ENCODE measurements at places on chromosomes 4 and X. TPM values are rescaled to one million over a fixed set of nuclear protein-coding genes. Genes with fewer than 3 reads are reported as not detected.

GRCh38 chr4:99062120-99062519, 26.5 kb downstream of the ADH5 start:
- no peaks in the 10 kb centered on the region for H3K27me3 ChIP-seq
- H3K36me3 ChIP-seq = peaks cover 29% of the 10 kb centered on the region
- no peak overlapping the region for H3K27ac ChIP-seq
- no peak for DNase-seq
- no peak overlapping the region for H3K4me3 ChIP-seq
- H3K4me1 ChIP-seq = no peaks in the 10 kb centered on the region

DNA sequence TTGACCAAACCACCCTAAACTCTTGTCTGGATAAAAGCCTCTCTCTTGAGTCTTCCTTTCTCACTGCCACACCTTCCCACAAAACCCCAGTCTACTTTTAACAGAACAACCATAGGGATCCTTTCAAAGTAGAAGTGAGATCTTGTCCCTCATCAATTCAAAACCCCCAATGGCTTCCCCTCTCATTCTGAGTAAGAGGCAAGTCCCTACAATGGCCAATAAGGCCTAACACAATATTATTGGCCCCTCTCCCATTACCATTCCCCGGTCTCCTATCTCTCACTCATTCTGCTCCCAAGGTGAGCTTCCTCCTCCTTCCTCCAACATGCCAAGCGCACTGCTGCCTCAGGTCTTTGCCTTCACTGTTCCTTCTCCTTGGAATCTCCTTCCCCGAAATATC, 57.1 kb downstream of the REELD1 start:
- DNase-seq = no peak
- H3K27me3 ChIP-seq = no peaks in the 10 kb centered on the region
- H3K4me1 ChIP-seq = no peaks in the 10 kb centered on the region

The TMPRSS11F gene
- not detected for total RNA-seq

DNA sequence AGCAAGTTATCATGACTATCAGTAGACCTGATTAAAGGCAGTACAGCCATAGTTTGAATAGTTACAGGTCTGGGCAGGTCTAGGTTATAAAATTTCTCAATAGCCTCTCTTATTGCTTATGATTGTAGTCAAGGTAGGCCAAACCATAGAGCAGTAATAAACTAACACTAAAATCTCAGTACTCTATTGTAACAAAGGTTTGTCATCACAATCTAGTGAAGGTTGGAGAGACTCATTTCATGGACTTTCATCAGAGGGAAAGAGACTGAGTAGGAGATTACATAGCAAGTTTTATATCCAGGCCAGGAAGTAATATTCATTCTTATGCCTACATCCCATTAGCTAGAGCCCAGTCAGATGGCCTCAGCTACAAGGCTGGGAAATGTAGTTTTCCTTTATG, 141.0 kb downstream of the ASB9 start:
- DNase-seq = no peak
- no peaks in the 10 kb centered on the region for H3K4me1 ChIP-seq
- H3K4me3 ChIP-seq = no peak overlapping the region

DNA sequence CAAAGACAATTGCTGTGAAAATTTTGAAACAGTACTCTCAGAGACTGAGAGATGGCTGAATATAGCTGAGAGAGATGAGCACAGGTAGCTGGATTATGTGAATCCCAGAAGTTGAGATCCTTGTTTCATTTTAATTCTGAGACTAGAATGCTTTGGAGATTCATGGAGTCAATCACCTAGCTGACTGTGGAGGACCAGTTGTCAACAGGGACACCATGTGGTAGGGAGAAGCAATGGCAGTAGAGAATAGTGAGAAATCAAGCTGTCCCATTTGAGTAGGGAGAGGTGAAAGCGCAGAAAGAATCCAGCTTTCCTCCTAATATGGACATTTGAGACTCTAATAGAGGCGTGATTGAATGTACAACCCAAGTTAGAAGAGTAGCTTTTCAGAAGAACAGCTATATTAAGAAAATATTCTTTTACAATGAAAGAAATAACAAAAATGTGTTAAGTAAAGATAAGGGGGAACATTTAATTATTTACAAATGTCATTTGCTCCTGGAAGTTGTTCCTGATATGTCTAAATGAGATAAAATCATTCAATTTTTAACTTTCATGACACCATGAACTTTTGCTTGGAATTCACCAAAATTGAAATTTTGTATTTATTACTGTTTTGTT, 30.3 kb upstream of the GLRB start:
- no peaks in the 10 kb centered on the region for H3K4me1 ChIP-seq
- no peak overlapping the region for H3K27ac ChIP-seq
- no peaks in the 10 kb centered on the region for H3K27me3 ChIP-seq
- H3K36me3 ChIP-seq = no peaks in the 10 kb centered on the region

DNA sequence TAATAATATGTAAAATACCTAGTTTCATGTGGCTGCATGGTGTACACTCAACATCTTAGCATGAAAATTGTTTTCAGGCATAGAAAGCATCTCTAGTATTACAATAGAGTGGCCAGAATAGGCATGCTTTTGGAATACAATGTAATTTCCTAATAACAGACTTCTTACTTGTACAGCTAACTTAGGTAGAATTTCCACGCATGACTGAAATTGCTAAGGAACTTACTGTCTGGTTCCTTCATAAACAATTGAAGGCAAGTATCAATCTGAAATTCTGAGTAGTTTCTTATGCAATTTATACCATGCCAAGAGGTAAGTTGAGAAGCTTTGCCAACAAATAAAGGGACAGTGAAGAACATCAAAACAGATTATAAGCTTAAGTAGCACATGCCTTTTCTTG, 26.7 kb downstream of the SULT1E1 start:
- no peaks in the 10 kb centered on the region for H3K27me3 ChIP-seq
- peaks cover 13% of the 10 kb centered on the region for H3K4me1 ChIP-seq
- no peak overlapping the region for H3K4me3 ChIP-seq
- DNase-seq = no peak
- H3K36me3 ChIP-seq = no peaks in the 10 kb centered on the region

The RPS6KA6 gene
- not detected for total RNA-seq

DNA sequence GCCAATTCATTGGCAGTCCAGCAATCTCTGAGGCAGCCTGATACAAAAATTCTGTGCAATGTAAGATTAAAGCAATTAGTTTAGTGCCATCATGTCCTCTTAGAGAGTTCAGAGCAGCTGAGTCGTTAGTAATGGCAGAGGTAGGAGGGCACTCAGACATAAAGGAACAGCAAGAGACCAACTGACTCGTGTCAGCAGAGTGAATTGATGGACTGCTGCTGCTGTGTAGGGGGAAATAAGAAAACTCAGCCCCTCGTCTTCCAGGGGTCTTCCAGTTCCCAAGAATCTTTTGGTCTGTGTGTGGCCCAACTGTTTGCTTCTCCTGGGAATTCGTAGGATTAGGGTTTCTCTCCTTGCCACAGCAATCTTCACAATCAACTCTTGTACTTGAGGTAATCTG, 100.9 kb downstream of the TTC29 start:
- H3K4me1 ChIP-seq = no peaks in the 10 kb centered on the region
- H3K4me3 ChIP-seq = no peak overlapping the region
- H3K36me3 ChIP-seq = no peaks in the 10 kb centered on the region
- no peak overlapping the region for H3K27ac ChIP-seq

The ADAM29 gene
- not detected for total RNA-seq

The ATXN3L gene
- total RNA-seq = not detected

The ABCG2 gene
- total RNA-seq = 0.48 TPM

DNA sequence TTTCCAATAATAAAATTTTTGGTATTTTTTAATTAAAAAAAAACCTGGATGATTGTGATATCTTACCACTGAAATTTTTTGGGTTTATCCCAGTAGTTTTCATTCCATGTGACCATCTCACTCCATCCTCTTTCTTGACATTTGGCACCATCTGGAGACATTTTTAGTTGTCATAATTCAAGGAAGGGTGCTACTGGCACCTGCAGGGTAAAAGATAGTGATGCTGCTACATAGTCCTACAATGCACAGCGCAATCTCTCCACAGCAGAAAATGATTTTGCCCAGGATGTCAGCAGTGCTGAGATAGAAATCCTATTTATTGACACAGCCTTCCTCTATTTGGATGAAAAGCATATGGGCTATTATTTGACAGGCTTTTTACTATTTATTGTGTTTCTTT, 79.3 kb downstream of the RBPJ start:
- H3K4me3 ChIP-seq = no peak overlapping the region
- H3K27me3 ChIP-seq = no peaks in the 10 kb centered on the region
- DNase-seq = no peak

- DNase-seq = no peak
- H3K4me1 ChIP-seq = peaks cover 14% of the 10 kb centered on the region
- H3K27me3 ChIP-seq = no peaks in the 10 kb centered on the region
- H3K36me3 ChIP-seq = no peaks in the 10 kb centered on the region
These were observed 42.5 kb downstream of the TMEM164 start for GRCh38 chrX:110045421-110045820.

DNA sequence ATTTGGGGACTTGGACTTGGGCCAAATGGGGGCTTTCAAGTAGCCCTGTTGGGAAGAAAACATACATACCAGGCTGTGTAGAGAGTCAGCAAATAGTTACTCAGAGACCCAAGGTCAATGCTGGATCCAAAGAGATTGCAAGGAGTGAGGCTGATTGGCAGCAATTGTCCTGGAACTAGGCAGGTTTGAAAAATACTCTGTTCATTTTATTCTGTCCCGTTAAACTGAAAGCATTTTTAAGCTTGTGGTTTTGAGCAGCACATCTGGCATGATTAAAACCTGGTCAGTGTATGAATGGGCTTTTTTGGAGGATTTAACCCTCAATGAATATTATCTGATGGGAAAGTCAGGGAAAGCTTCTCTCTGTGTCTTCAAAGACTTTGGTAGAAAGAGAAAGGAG, 294.3 kb upstream of the BOD1L1 start:
- H3K36me3 ChIP-seq = peaks cover 5% of the 10 kb centered on the region
- no peak overlapping the region for H3K4me3 ChIP-seq
- H3K27ac ChIP-seq = no peak overlapping the region
- H3K27me3 ChIP-seq = no peaks in the 10 kb centered on the region
- DNase-seq = no peak

- no peak overlapping the region for H3K4me3 ChIP-seq
- H3K36me3 ChIP-seq = peaks cover 4% of the 10 kb centered on the region
- H3K4me1 ChIP-seq = no peaks in the 10 kb centered on the region
- no peaks in the 10 kb centered on the region for H3K27me3 ChIP-seq
These were observed 146.5 kb downstream of the PDGFC start for GRCh38 chr4:156825074-156825473.

DNA sequence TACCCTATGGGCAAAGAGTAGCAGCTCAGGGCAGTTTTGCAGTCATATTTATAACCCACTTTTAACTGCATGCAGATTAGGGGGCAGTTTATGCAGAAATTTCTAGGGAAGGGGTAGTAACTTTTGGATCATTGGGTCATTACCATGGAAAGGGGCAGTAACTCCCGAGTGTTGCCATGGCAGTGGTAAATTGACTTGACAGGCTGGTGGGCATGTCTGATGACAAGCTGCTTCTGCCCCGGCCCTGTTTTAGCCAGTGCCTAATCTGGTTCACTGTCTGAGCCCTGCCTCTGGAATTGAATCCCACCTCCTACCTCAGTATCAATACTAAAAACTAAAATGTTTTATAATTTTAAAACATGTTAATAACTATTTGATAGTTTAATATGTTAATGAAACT, 362.1 kb upstream of the ATOH1 start:
- H3K27me3 ChIP-seq = no peaks in the 10 kb centered on the region
- no peak overlapping the region for H3K4me3 ChIP-seq
- H3K36me3 ChIP-seq = no peaks in the 10 kb centered on the region
- no peaks in the 10 kb centered on the region for H3K4me1 ChIP-seq
- no peak for DNase-seq
- no peak overlapping the region for H3K27ac ChIP-seq

The TEX13C gene
- not detected for total RNA-seq

GRCh38 chr4:134747108-134747805, 545.7 kb upstream of the PABPC4L start:
- no peaks in the 10 kb centered on the region for H3K4me1 ChIP-seq
- DNase-seq = no peak
- no peak overlapping the region for H3K27ac ChIP-seq
- peaks cover 6% of the 10 kb centered on the region for H3K36me3 ChIP-seq

DNA sequence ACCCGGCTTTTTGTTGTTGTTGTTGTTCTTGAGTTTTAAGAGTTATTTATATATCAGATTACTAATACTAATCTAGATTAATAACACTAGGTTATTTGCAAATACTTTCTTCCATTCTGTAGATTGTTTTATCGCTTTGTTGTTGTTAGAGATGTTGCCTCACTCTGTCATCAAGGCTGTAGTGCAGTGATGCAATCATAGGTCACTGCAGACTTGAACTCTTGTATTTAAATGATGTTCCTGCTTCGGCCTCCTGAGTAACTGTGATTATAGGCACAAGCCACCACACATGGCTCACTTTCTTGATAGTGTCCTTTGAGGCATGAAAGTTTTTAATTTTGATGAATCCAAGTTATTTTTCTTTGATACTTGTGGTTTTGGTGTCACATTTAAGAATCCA, 129.0 kb downstream of the VSIG4 start:
- no peaks in the 10 kb centered on the region for H3K36me3 ChIP-seq
- no peaks in the 10 kb centered on the region for H3K4me1 ChIP-seq
- no peaks in the 10 kb centered on the region for H3K27me3 ChIP-seq
- H3K4me3 ChIP-seq = no peak overlapping the region
- H3K27ac ChIP-seq = no peak overlapping the region

The IL1RAPL2 gene
- total RNA-seq = not detected

DNA sequence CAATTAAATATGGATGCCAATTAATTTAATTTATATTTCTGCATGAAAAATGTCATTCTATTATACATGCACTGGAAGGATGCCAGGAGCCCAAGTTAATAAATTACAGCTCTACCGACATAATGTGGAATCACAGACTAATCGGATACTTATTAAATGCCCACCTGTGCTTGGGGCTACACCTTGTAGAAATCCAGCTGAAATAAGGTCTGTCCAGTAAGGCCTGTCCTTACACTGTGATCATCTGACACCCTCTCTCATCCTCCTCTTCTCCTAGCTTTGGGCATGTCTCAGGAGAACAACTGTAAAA, 6.0 kb upstream of the SHISA3 start:
- H3K4me1 ChIP-seq = peaks cover under 1% of the 10 kb centered on the region
- H3K4me3 ChIP-seq = no peak overlapping the region

DNA sequence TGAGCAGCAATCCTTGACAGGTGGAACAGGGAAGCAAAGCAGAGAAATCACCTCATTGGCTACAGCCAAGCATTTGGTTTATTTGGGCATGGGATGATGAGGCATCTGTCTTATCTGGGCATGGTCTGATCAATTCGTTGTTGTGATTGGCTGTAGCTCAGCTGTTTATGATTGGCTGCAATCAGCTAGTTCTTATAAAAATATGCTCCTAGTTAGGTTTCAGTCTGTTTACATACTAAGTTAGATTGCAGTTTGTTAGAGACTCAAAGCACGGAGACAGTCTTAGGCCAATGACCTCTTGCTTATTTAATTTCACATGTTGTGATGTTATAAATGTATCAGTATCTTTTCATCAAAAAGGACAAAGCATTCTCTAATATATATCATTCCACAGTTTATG, 312.0 kb downstream of the PDGFC start:
- no peak overlapping the region for H3K27ac ChIP-seq
- H3K27me3 ChIP-seq = no peaks in the 10 kb centered on the region
- H3K36me3 ChIP-seq = no peaks in the 10 kb centered on the region
- H3K4me3 ChIP-seq = no peak overlapping the region
